ENCODE measurements at places on chromosomes 11 and 22.

GRCh38 chr11:78654071-78654470 lies 79.4 kb upstream of the NARS2 start:
- peak; percentile 45 for DNase-seq

DNA sequence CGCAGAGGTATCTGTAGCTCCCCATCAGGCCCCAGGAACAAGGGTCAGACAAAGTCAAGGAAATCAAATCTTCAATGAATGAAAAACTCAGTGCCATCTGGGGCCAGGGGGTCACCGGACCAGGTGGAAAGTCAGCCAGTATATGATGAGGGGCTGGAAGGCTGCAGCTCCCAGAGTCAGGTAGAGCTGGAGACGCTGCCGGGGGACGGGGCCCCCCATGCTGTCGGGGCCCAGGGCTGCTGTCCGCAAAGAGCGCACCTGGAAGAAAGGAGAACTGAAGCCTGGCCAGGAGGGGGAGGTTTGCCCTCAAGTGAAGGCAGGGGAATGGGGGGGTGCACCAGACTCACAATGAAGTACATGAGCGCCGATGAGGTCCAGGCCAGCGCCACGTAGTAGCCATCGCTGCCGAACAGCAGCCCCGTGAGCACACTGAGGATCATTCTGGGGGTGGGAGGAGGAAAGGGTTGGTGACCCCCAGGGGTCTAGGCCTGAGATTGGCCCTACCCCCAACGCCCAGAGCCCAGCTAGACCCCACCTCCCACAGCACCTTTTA lies 4.3 kb downstream of the YIF1A start:
- DNase-seq: no peak

- DNase-seq: peak; percentile 77
Measured at GRCh38 chr11:44611687-44612434, 46.4 kb downstream of the CD82 start.

DNA sequence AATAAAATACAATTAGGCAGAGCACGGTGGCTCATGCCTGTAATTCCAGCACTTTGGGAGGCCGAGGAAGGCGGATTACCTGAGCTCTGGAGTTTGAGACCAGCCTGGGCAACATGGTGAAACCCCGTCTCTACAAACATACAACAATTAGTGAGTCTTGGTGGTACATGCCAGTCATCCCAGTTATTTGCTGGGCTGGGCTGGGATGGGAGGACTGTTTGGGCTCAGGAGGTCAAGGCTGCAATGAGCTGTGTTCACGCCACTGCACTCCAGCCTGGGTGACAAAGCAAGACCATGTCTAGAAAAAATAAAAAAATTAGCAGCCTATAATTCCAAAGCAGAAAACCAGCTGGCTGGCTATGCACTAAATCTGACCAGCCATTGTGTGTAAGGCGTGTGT lies 35.1 kb downstream of the APOL3 start:
- no peak for DNase-seq

- DNase-seq: peak; percentile 33
Measured at GRCh38 chr22:30602049-30602448, 4.9 kb upstream of the TCN2 start.

DNA sequence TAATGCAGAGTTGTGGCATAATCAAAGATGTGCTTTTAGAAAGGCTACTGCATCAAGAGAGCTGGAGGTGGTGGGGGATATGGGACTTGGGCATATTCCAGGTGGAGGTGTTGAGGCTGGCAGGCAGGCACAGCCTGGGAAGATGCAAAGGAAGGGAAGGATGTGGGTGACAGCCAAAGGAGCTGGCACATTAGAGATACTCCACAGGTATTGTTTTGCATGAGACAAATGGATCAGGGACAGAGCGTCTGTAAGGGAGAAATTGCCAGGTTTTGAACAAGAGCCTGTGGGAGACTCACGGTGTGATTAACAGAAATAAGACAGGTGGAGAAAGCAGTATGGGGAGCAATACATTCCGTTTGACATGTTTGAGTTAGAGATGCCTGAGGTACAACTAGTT lies 263.7 kb downstream of the NELL1 start:
- no peak for DNase-seq

GRCh38 chr11:3022300-3022967 lies 30.3 kb upstream of the NAP1L4 start:
- DNase-seq: no peak

GRCh38 chr11:35170503-35170902 lies 31.5 kb downstream of the CD44 start:
- no peak for DNase-seq

- no peak for DNase-seq
Measured at GRCh38 chr11:84243629-84244263, 957.6 kb upstream of the CCDC90B start.

DNA sequence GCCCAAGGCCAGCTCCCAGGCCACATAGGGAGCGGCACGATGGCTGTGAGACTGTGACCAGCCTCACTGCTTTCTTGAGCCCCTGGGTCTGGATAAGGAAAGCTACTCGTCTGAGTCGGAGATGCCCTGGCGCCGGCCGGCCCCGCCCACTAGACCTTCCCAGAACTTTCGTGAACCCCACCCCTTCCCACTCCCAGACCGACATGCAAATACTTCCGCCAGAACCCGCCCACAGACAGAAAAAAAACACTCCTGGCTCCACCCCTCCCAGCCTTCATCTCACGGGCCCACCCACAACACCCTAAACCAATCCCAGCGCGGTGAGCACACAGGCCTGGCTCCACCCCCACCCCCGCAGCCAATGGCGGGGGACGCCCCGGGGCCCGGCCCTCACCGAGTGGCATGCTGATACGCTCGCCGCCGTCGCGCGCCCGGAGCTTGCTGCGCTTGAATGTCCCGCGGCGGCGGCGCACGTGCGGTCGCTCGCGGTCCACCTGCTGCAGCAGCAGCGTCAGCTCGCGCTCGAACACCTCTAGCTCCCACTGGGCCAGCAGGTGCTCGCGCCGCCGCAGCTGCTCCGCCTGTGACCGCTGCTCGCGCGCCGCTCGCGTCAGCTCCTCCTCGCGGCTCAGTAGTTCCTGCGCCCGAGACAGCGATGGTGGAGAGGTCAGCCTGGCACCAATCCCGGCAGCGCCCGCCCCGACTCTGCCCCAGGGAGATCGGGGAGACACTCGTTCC lies 7.0 kb downstream of the MAP3K11 start:
- peak; percentile 55 for DNase-seq

DNA sequence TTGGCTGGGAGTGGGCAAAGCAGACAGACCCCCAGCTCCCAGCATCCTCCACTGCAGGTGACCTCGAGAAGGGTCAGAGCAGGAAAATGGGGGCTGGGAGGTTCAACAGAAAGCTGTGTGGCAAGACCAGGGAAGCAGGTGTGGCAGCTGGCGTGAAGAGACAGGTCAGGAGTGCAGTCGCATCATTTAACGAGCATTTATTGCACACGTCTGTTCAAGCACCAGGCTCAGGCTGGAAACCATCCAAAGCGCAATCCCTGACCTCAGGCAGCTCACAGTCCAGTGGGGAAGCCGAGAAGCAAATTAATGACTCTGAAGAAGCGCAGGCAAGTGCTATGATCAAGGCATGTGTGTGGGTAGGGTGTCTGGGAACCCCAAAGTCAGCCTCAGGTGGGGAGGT lies 7.4 kb downstream of the SLC25A45 start:
- no peak for DNase-seq

GRCh38 chr11:122697636-122698167 lies 42.2 kb downstream of the UBASH3B start:
- peak; percentile 61 for DNase-seq

- DNase-seq: no peak
Measured at GRCh38 chr22:46422896-46423295, 87.4 kb downstream of the TRMU start.

DNA sequence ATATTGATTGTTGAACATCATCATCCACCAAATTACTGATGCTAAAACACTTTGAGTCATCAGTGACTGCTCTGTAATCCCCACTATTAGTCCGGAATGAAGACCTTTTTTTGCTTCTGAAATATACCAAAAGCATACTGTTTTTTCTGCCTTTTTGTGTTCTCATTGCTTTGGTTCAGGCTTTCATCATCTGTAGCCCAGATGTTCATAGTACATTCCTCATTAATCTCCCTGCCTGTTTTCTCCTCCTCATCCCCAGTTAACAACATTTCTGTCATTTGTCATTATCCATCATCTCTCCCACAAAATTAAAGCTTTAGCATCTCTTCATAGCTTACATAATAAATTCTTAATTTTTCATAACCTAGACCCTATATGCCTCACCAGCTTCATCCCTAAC lies 9.2 kb downstream of the CEP57 start:
- no peak for DNase-seq

DNA sequence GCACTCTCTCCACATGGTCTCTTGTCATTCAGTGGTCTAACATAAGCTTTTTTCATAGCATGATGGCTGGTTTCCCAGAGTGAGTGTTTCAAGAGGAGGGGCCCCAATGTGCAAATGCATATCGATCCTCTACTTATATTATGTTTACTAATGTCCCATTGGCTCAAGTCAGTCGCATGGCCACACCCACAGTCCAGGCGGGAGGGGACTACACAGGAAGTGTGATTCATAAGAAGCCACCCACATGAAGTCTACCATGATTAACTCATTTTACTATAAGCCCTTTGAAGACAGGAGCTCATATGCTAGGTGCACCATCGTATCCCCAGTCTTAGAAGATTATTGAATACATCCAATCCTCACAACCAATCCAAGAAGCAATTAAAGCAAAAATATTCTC lies 89.5 kb upstream of the ISX start:
- peak; percentile 23 for DNase-seq

DNA sequence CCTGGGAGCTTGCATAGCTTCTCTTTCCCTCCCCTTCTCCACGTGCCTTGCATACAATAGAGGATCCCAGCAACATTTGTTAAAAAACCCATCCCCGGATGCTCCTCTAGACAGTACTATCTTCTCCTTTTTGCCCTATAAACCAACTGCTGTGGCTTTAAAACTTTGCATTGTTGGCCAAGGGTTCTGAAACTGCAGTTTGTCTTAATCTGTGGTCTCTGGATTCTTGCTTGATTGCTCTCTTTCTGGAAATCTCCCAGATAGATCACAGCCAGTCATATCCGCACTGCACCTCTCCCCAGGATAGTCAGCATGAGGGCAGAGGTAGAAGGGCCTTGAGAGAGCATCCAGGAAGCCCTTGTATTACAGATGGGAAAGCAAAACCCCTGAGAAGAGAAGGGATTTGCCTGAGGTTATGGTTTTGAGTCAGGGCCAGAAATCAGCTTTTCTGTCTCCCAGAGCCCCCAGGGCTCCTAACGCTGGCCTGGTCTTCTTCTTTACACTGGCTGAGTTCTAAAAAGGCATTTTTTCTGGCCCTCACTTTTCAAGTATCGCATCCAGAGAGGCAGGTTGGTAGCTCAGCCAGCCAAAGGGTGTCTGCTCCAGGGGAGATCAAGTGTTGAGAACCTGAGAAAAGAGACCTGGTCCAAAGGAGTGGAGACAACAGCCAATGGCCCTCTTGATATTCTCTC lies 70.6 kb downstream of the ADM start:
- no peak for DNase-seq

GRCh38 chr11:116287866-116288265 lies 484.9 kb downstream of the BUD13 start:
- DNase-seq: no peak

- DNase-seq: no peak
Measured at GRCh38 chr11:30345644-30346043, 22.7 kb downstream of the ARL14EP start.

DNA sequence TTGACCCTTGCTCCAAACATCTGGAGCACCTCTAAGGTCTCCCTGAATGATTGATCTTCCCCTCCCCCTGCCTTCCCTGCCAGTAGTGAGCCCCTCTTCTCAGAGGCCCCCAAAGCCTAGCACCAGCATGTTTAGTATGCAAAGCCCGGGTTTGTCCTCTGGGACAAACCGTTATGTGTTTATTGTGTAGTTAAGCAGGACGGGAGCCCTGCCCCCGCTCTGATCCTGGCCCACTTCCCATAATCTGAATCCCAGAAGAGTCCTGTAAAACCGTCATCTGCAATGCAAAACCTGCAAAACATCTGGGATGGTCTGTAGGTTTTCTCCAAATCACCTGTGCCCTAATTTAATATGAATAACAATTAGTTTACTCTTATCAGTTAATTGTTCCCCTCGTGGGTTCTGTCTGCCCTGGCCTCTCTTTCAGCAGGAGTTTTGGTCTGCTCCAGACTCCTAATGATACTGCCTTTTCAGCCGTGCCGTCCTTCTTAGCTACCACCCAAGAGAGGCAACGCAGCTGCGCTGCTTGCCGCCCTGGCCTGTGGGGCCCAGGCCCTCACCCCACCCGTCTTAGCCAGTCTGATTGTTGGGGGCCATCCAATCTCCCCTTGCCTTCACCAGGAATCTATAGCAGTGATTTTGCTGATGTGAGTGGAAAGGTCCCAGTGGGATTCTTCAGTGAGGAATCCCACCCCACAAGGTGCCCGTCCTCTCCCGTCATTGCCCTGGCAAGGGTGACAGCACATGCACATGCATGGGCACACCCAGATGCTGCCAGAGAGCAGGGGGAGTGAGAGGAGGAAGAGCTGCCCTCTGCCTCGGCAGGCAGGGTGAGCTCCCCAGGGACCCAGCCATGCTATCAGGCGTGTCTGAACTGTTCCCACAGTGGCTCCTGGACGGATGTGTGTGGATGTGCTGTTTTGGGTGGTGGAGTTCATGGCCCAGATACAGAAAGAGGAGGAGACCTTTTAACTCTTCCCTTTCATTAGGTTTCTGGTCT lies 3.0 kb upstream of the B3GAT1 start:
- DNase-seq: no peak

DNA sequence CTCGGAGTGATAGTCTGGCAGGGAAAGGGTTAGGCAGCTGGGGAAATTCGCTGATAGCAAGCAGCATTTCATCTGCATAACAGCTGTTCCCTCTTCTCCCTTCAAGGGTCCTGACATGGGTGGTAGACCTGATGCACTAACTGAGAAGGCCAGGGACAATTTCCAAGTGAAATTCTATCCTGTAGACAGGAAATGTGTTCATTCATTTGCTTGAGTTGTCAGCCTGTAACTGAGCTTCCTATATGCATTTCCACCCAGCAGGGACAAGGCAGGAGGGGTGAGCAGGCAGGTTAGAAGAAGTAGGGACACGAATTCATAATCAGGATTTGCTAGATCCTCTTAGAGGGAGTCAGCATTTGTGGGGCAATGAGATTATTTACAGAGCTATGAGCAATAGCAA lies 154.3 kb upstream of the NCAM1 start:
- DNase-seq: no peak
